ENCODE measurements at places on chromosomes 3 and 15.
A peak's percentile ranks its signal among the peaks of the same experiment; 100 is the strongest.

DNA sequence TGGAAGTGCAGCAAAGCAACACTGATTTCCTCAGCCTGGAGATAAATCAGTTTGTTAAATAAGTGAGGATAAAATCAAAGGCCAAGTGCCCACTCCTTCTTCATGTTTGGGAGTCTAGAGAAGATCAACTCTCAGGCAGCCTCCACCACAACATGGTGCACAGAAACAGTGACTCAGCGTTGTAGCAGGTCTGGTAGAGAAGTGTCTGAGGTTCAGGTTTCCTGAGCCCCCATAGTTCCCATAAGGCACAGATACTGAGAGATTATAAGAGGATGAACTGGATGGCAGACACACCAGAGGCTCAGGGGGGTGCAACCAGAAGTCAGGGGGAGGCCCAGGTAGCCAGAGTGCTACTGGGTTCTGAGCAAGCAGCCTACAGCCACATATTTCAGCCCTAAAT, 166.7 kb downstream of the FRMD5 start:
- DNase-seq = no peak

DNA sequence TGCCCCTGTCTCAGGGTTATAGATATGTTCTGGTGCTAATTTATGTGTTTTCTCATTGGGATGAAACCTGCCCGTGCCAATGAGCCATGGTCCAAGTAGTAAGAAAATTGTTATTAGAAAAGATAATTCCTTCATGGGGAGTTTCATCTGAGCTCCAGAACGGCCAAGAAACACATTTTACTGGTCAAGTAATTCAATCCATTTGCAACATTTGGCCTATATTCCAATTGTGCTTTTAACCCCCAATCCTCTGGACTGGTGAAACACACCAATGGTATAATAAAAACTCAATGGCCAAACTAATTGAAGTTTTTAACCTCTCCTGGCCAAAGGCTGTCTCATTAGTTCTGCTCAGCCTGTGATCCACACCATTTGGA, 53.7 kb upstream of the XCR1 start:
- no peak for DNase-seq

DNA sequence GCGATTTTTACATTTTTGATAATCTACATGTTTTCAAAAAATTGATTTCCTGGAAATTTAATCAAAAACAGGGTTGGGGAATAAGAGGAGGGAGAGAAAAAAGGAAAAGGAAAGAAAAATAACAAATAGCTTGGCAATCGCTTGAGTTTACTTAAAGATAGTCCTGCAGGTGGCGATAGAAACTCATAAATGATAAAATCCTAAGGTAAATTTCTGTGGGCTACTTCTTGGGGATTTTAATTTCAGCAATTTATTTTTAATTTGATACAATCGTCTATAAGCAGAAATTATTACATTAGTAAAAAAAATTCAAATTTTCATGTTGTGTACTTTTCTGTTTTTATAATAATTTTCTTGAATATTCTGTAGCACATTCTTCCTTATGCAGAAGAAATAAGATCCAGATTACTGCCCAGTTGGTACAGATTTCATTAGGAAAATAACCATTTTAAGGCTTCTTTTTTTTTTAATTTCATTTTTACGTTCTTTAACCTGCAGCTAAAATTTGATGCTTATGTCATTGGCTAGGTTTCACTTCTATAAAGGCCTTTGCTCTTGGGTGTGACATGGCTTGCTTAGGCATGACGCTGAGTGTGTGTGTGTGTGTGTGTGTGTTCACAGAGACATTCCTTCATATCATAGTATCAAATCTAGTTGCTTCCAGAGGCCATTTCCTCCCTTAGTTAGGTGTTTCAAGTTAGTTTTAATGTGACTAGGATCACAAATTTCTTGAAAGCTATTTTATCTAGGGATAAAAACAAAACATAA, 181.8 kb downstream of the MCTP2 start:
- DNase-seq = no peak

GRCh38 chr3:150253622-150254021, 154.5 kb upstream of the TSC22D2 start:
- no peak for DNase-seq

DNA sequence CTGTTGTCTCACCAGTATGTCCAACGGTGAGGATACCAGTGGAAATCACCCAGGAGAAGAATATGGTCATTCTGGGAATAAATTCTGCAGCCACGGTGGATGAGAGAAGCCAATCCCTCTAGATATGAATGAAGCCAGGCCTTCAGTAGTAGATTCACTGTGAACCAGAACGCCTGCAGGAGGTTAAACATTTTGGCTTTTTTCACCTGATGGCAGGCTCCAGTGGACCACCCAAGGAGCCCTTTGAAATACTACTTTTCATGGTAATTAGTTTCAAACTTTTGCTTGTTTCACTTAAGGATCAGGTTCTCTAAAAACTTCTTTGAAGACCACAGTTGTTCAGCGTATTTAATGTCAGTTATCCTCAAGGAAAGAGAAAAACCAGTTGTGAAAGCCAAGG, 353.4 kb downstream of the RORA start:
- no peak for DNase-seq

- peak; percentile 24 for DNase-seq
Measured at GRCh38 chr3:54599716-54600115, 328.1 kb downstream of the LRTM1 start.

- DNase-seq = no peak
Measured at GRCh38 chr3:44954962-44955361, 21.0 kb downstream of the ZDHHC3 start.

Data from thoracic aorta (tissue), 2 donors.